ENCODE measurements at places on chromosomes 12 and 14.

DNA sequence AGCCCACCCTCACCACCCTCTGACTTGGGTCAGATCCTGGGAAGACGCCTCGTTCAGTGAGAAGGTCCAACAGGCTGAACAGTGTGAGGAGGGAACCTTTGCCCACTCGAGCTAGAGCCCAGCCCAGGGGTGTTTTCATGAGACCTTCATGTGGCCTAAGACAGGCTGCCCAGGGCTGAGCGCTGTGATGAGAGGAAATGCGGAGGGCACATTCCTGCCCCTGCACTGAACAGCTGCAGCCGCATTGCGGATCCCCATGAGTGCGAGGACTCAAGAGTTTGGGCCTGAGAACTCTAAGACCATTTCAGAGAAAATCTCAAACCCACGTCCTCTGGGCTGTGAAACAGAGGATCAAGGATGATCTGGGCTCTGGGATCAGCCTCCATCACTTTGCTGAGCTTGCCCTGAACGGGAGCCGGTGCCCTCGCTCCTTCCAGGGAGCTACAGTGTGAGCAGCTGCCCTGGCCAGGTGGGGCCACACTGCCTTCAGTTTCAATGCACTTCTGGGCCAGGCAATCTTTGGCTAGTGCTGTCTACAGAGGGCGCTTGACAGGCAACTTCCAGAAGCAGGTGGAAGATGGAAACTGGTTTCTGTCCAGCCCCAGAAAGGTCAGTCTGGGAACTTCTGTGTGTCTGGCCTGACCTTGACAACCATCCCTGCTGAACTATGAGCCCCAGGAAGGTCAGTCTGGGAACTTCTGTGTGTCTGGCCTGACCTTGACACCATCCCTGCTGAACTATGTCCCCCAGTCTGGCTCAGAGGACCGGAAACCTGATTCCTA, 43.5 kb upstream of the P2RX7 start:
- peak; percentile 7 for DNase-seq

DNA sequence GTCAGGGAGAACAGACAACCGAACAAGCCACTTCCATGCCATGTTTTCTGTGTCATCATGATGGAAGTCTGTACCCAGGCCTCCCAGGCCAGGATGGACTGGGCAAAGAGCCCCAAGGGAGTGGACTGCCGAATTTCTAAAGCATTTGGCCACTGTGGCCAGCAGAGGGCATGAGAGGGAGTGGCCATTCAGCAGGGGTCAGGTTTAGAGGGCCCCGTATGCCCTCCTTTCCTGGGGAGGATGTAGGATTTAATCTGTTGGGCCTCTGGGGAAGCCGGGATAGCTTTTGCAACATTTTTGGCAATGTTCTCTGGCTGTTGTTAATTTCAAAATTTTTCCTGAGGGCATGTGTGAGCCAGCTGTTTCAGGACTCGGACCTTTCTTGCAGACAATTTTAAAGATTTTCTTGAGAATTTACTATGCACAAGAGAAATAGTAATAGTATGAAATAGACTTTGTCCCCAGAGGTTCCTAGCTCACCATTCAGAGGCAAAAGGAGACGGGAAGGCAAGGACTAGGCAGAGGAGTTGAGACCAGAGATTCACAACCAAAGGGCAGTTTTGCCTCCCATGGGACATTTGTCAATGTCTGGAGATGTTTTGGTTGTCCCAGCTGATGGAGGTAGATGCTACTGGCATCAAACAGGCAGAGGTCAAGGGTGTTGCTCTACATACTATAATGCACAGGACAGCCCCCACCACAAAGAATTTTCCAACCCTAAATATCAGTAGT, 18.0 kb downstream of the ACACB start:
- no peak for DNase-seq

DNA sequence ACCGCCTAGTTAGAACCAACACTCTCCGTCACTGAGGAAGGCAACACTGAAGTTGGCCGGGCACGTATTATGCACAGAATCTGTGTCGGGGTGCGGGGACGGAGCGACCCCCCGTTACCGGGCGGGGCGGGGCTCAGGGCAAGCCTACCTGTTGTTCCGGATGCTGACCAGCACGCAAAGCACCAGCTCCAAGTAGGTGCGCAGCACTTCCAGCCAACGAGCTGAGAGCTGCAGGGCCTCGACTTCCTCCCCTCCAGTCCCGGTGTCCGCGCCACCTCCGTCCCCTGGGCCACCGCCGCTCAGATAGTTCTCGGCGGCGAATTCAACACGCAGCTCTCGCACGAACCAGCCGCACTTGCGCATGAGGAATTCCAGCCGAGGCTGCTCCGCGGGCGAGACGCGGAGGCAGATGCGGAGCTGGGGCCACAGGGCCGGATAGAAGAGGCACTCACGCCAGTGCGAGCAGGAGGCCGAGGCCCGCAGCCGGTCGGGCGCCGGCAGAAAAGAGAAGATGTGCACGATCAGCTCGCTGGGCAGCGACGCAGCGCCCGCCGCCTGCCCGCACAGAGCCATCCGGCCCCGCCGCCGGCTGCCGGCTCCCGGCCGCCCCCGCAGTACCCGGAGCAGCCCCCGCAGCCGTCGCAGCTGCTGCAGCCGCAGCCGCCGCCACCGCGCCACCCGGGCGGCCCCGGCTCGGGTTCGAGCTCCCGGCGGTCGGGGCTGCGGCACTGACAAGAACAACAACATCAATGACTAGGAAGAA, 636 bp downstream of the FBXO33 start:
- DNase-seq: peak; percentile 14

- DNase-seq: peak; percentile 76
These were observed 17.2 kb upstream of the BDKRB2 start for GRCh38 chr14:96187216-96188031.

GRCh38 chr14:92491782-92492181, 21.8 kb upstream of the RIN3 start:
- no peak for DNase-seq

DNA sequence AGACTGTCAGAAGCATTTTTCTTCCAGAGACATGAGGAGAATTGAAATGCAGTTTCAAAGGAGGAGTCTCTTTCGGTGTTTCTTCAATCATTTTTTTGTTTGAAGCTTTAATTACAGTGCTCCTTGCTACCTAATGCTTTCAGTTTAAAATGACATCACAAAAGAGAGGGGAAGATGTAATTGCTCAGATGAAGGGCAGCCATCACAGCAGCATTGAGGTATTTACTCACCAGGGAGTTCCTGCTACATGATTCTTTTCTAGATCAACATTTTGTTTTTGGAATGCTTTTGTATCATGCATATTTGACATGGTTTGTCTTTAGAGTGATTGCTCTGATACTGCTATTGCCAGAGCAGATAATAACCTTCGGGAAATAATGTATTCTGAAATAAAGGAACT, 28.6 kb downstream of the FLRT2 start:
- DNase-seq: no peak

DNA sequence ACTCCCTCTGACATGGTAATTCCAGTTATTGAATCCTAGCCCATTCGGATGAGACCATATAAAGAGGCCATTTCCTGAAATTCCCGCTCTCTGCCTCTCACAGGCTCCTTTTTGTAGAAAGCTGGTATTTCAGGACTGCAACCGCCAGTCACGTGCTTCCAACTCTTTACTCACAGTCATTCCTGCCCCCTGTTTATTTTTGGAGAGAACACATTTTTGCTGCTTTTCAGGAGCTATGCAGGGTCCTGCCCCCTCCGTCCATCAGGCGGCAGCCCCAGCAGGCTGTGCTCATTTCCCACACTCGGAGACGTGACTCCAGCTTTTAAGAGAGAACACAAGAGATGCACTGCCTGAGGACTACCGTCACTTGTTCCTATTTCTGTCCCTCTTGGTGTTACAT, 26.8 kb downstream of the IFT43 start:
- peak; percentile 12 for DNase-seq

- no peak for DNase-seq
These were observed 3.0 kb upstream of the TBX3 start for GRCh38 chr12:114686773-114687500.

GRCh38 chr12:14066021-14066420, 84.6 kb upstream of the GRIN2B start:
- no peak for DNase-seq

DNA sequence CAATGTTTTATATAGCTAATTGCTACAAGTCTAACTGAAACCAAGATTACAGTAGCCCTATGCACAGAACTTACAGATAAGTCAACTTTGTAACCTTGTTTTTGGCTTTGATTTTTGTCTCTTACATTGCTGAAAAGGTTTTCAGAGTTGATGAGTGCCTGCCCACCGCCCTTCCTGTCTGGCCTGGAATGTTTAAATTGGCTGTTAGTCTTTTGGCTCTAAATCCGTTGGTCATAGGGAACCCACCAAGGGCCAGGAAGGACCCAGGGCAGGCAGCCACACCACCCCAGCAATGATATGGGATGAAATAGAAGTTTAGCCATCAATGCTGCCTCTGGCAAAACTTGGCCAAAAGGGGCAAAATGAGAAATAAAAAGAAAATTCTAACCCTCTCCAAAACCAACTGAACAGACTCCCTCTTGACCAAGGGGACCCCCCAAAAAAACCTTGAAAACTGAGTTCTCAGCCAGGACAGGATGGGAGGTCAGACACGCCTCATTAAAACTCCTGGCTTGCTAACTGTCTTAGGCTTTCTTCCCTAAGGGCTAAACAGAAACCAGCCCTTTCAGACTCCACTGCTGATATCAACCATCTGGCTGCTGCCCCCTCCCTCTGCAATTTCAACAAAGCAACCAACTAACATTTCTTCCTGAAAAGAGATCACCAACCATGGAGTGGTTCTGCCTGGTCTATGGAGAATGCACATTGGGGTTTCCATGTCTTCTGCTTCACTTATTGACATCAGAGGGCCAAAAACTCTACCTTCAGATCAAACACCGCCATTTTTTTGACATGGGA, 242.1 kb upstream of the NOS1 start:
- DNase-seq: no peak

- no peak for DNase-seq
These were observed 142.8 kb downstream of the LRFN5 start for GRCh38 chr14:41749429-41749828.

DNA sequence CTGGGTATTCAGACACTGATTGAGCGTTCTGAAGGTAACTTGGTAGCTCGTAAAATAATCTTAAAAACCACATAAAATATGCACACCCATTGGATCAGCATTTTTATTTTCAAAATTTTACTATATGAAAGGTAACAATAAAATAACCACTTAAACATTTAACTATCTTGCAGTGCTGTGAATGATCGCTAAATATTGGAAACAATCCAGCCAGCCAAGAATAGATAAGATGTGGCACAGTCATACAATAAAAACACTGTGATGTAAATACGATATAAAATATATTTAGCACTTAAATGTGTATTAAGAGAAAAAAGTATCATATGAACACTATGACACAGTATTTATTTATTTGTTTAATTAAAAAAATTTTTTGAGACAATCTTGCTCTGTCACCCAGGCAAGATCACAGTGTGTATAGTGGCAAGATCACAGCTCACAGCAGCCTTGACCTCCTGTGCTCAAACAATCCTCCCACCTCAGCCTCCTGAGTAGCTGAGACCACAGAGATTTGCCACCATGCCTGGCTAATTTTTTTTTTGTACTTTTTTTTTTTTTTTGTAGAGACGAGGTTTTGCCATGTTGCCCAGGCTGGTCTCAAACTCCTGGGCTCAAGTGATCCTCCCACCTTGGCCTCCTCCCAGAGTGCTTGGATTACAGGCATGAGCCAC, 39.4 kb downstream of the SDR9C7 start:
- DNase-seq: no peak

- DNase-seq: peak; percentile 64
These were observed 53.3 kb downstream of the RBM19 start for GRCh38 chr12:113912760-113913329.

DNA sequence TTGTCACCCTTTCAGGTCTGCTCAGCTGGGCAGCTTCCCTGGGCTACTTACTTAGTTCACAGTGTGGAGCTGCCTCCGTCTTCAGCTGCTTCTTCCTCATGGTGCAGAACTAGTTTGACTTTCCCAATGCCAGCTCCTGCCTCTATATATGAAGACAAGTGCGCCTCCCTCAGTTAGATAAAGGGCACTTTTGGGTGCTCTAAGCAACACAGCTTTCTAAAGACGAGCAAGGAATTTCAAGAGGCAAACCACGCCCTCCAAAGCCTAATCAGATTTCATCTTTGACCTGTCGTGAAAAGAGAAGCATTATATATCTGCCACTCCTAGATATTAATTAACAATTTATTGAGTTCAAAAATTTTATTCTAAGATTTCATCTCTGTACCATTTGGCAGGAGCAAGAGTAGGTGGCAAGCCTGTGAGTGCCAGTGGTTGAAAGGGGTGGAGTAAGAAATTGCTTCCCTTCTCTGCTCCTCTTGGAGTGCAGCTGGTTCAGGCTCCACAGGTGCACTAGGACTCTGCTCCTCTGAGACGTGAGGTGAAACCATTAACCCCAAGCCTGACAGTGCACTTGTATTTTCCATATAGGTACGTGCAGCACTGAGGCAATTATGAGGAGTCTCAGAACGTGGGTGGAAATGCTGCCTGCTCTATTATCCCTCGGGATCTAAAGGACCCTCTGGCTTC, 2.1 kb upstream of the SLC11A2 start:
- peak; percentile 77 for DNase-seq

- DNase-seq: no peak
These were observed 11.1 kb downstream of the DAAM1 start for GRCh38 chr14:59199614-59200013.

GRCh38 chr12:89709995-89710872, 1.6 kb upstream of the ATP2B1 start:
- peak; percentile 25 for DNase-seq

GRCh38 chr14:79293482-79294177, 917.7 kb downstream of the DIO2 start:
- DNase-seq: no peak

- peak; percentile 1 for DNase-seq
These were observed 164.5 kb upstream of the NPAS3 start for GRCh38 chr14:32774214-32774613.

DNA sequence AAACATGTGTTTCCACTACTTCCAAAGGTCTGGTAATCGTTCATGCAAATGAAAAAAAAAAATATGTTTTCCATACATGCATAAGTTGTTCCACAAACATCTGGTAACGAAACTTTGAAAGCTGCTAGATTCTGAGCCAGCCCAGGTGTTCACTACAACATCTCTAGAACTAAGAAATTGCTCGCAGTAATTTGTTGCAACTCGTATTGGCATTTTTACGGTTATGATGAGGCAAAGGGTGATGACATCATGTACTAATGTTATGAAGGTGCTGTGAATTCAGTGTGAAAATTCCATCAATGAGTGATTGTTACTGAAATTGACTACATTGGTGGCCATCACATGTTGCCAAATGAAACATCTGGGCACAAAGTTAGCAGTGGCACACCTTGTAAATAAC, 31.9 kb upstream of the CCDC91 start:
- no peak for DNase-seq

GRCh38 chr12:49198431-49199155, 9.7 kb upstream of the TUBA1A start:
- DNase-seq: peak; percentile 82

- no peak for DNase-seq
These were observed 148.2 kb downstream of the TMEM30B start for GRCh38 chr14:61132894-61133293.

- DNase-seq: peak; percentile 59
These were observed 228.3 kb downstream of the RAD51B start for GRCh38 chr14:68047906-68048305.

- DNase-seq: peak; percentile 27
These were observed 527.3 kb upstream of the CCDC196 start for GRCh38 chr14:65958664-65959562.

GRCh38 chr12:31205054-31205453, 120.9 kb downstream of the SINHCAF start:
- peak; percentile 74 for DNase-seq

Measured in amniotic epithelial cell (primary cell).